ENCODE measurements at places on chromosomes 1 and 21.

- no peak for DNase-seq
Observed at GRCh38 chr1:19454265-19455146, 30.8 kb downstream of the CAPZB start.

- DNase-seq: no peak
Observed at GRCh38 chr1:160186246-160186645, 4.1 kb upstream of the CASQ1 start.

DNA sequence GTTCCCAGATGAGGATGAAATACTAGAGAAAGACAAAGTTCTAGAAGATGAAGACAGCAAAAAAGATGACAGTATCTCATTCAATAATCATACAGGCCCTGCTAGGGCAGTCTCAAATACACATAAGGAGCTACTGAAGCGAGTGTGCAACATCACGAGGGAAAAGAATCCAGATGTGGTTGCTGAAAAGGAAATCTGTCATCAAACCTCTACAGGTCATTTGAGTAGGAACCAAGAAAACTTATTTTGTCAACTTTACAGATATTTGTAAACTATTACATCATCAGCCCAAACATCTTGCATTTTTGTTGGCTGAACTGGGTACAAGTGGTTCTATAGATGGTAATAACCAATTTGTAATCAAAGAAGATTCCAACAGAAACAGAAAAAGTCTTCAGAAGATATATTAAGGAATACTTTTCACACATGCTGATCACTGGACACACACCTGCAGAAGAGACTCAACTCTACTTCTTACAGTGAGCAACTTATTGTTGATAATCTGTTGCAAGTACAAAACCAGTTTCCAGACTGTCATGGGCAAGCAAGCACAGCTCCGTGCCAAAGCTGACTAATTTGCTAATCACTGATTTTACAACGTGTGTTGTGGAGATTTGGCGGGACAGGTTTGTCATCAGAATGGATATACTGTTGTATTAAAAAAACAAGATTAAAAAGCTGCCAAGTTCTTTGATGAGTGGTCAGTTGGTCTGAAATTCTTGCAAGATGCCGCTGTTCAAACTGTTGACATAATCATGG is 42.1 kb downstream of the TRIM33 start:
- no peak for DNase-seq

GRCh38 chr1:8133657-8134430 is 107.7 kb upstream of the ERRFI1 start:
- DNase-seq: no peak

DNA sequence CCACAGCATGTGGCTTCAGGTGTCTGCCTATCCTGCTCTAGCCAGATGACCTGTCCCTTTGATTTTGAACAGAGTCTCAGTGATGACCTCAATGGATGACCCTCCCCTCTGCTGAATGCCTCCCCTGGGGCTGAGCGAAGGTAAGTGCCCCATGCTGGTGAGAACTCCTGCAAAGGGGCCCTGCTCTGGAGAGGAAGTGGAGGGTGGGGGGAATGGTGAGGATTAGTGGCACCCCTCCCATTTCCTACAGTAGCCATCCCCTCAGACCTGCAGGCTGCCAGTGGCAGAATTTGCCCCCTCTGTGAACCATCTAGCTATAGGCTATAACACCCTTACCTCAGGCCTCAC is 3.7 kb upstream of the PMVK start:
- no peak for DNase-seq

DNA sequence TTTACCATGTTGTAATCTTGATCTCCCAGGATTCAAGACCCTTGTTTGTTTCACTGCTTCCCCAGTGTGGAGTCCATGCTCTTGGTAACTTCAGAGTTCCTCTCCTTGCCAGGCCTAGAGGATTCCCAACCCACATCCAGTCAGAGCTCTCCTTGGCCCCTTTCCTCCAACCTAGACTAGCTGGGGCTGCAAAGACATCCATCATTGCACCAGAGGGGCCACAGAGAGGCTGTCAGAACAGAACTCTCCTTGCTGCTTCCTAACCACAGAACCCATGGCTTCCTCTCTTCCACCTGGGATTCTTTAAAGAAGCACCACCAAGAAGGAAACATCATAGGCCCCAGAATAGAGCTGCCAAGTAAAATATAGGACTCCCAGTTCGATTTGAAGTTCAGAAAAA is 81.0 kb downstream of the HMGB4 start:
- DNase-seq: no peak

- peak; percentile 10 for DNase-seq
Observed at GRCh38 chr1:159922511-159923202, 2.6 kb downstream of the TAGLN2 start.

GRCh38 chr1:67162954-67163353 is 3.3 kb upstream of the IL23R start:
- DNase-seq: peak; percentile 52

GRCh38 chr1:108686614-108687313 is 5.3 kb upstream of the PRPF38B start:
- no peak for DNase-seq

DNA sequence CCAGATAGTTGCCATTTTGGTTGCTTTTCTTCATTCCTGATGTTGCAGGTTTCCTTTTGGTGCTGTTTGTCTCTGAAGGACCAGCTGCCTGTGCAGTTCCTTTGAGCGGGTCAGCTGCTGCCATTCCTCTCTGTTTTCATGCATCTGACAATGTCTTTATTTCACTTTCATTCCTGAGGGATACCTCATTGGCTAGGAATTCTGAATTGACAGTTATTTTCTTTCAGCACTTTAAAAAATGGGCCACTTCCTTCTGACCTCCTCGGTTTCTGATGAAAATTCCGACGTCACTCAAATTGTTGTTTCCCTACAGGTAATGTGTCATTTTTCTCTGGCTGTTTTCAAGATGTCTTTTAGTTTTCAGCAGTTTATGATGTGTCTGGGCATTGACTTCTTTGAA is 24.8 kb downstream of the CCSAP start:
- no peak for DNase-seq

GRCh38 chr21:17390569-17390968 is 122.3 kb upstream of the CXADR start:
- no peak for DNase-seq

DNA sequence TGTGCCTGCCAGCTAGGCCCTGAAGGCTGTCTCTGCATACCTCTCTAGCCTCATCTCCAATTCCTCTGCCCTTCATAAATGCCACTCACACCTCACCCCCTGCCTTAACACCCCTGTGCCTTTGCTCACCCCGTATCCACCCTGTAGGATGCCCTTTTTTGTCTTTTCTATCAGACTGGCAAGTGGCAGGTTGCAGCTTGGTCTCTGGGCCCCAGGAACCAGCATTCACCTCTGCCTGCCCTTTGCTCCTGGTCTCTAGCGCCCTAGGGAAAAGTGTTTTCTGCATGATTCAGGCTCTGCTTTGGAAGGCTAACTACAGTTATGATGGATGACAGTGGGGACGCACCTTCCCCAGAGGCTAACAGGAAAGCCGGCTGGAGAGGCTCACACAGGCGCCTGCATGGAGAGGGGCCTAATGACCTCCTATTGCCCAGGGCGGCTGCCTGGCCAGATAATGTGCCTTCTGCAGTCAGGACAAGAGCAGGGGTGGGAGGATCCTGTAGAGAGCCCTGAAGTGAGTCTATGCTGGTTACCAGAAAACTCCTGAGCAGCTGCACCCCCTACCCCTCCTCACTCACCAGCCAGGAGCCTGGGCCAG is 11.2 kb downstream of the KANK4 start:
- DNase-seq: no peak

DNA sequence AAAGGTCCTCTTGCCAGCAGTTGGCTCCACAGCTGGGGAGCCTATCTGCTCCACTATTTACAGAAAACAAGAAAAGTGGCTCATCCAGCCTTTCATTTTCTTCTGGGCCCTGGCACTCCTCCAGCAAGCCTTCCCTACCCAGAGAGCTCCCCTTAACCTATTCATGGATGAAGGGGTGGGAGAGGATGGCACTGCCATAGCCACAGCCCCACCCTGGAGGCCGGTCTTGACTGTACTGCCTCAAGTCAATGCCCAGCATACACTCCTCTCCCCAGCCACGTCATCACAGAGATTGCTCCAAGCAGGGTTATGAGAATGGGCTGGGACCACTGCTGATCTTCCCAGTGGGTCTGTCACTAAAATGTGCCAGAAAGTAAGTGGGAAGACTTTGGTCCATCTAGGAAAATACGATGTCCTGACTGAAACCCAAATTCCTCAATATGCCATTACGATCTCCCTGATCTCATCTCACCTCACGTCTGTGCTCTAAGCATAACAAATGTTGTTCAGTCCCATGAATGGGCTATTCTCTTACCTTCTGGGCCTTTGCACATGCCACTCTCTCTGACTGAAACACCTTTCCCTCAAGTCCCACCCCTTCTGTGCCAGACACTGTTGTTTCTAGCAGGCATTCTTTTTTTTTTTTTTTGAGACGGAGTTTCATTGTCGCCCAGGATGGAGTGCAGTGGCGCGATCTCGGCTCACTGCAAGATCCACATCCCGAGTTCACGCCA is 21.4 kb upstream of the PTAFR start:
- DNase-seq: no peak

DNA sequence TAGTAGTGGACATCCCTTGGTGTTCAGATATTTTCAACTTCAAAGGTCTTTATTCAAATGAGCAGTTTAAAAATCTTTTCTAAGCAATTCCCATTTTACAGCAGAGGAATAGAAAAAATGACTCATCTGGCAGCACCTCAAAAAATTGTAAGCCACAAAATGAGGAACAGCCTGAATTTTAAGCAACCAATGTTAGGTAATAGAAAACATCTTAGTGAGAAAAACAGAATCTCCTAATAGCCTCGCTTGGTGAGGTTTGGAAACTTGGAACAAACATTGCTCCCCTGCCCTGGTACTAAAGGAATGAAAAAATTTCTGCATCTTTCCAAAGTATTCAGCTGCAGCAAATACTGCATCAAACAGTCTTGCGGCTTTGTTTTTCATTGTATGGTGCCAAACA is 264.4 kb downstream of the NTNG1 start:
- DNase-seq: no peak

DNA sequence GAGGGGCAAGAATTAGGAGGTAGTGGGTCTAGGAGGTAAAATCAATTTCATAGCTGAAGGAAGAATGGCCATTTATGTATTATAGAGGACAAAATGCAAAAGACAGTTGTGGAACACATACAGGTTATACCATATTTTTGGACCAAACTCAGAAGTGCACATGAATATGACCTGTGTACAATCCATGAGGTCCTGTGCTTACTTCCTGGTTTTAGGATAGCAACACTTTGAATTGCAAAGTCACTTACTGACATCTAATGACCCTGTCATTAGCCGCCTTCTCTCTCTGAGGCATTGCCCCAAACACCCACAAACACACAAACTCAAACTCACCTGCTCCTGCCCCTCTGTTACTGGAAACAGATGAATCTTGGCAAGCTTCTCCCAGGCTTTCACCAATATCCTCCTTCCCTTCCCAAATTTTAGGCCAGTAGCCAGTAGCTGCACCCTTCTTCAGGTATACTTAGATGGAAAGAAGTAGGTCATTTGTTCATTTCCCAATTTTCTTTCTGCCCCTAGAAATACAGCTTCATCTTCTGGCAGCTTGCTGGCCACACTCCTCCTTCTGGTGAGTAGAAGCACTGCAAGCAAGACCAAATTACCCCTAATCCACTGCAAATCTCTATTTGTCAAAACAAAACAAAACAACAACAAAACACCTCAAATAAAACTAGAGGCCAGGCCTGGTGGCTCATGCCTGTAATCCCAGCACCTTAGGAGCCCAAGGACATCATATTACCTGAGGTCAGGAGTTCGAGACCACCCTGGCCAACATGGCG is 13.7 kb upstream of the RPL5 start:
- peak; percentile 10 for DNase-seq

- DNase-seq: peak; percentile 58
Observed at GRCh38 chr1:235015291-235015985, 113.2 kb downstream of the TOMM20 start.

DNA sequence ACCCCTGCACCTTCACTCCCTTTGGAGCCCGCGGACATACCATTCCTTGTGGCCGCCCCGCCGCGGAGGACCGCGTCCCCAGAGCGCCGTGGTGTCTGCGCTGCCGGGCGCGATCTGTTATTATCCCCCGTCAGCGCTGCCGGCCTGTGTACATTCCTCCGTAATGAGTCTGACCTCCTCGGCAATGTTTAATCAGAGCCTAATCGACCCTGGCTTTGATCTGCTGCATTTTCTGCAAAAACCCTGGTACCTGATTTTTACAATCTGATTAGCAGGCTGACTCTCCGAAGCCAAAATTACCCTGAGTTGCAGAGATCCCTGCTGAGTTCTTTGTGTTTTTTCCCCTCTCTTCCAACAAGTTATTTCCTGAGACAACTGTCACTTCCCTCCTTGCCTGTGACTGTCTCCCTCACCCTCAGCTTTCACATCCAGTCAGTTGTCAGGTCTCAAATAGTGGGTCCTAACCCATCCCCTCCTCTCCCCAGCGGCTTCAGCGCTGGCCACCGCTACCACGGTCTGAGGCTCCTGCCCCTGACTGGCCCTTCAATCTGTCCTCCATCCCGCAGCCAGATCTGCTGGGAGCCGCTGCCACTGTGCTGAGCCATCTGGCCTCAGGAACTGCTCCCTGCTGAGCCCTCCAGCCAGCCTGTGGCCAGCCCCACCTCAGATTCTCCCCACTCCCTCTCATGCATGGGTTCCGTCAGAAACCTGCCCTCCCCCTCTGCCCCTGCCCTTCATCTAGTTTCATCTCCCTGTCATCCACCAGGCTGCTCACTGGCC is 53.5 kb downstream of the GLIS1 start:
- DNase-seq: no peak

- no peak for DNase-seq
Observed at GRCh38 chr1:220243947-220244346, 28.3 kb downstream of the RAB3GAP2 start.

DNA sequence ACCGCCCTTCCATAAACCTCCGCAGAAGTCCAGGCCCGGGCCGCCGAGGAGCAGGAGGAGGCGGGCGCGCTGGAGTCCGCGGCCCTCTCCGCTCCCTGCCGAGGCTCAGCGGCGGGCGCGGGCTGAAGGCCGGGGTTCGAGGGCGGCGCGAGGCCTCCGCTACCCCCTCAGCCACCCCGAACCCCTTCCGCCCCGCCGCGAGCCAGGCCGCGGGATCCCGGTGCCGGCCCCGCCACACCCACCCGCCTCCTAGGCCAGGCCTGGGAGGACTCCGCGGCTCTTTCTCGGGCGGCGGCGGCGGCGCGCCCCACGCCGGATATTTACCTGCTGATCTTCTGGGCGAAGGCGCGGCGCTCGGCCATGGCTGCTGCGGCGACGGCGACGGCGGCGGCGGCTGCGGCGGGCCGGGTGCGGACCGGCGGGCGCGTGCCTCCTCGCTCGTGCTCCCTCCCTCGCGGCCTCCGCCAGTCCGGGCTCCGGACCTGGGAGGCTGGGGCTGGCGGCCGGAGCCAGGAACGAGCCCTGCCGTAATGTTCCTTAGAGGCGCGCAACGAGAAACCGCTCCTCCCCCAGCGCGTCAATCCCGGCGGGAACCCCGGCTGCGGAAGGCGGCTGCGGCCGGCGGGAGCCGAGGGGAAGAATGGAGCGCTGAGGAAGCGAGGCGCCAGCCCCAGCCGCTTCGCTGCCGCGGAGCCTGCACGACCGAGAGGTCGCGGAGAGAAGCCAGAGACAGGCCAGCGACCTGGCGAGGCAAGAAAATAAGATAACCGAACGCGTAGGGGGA is at the start of gene DOCK7:
Gene DOCK7 (minus strand): TSS at position 484 of the 784 bp plus-strand sequence. CDS start 122 bp downstream, at position 362.
- peak; percentile 53 for DNase-seq

DNA sequence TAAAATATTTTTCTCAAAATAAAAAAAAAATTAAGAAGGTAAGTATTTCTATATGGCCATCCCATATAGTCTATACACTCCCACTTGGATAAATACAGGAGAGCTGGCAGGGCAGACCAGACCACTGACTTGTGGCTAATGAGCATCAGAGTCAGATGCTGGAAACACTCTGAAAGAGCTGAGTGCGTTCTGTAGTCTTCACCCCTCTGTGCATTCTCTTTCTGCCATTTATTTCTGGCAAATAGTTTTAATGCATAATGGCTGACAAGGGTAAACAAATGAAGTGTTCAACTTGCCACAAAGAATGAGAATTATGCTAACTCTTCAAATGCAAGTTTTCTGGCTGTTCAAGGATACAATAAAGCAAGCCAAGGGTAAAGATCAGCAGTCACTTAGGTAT is 191.7 kb downstream of the TTLL7 start:
- DNase-seq: no peak
